ENCODE measurements at places on chromosomes 6 and 20. TPM values are rescaled to one million over a fixed set of nuclear protein-coding genes. Genes with fewer than 3 reads are reported as not detected.

GRCh38 chr6:138601128-138601527 lies 101.8 kb upstream of the NHSL1 start:
- no peak for DNase-seq

The HAO1 gene
- not detected for total RNA-seq

The SMOC2 gene
- total RNA-seq: not detected

The GLP1R gene
- total RNA-seq: not detected

GRCh38 chr6:156131221-156131903 lies 645.8 kb upstream of the ARID1B start:
- no peak for DNase-seq

- DNase-seq: no peak
Measured at GRCh38 chr6:170111141-170111664, 179.7 kb downstream of the DLL1 start.

GRCh38 chr6:140830666-140831065 lies 1302.1 kb upstream of the GJE1 start:
- no peak for DNase-seq
